ENCODE measurements at places on chromosomes 5 and 9.

- no peak for DNase-seq
Observed at GRCh38 chr5:86862093-86862492, 244.4 kb downstream of the COX7C start.

DNA sequence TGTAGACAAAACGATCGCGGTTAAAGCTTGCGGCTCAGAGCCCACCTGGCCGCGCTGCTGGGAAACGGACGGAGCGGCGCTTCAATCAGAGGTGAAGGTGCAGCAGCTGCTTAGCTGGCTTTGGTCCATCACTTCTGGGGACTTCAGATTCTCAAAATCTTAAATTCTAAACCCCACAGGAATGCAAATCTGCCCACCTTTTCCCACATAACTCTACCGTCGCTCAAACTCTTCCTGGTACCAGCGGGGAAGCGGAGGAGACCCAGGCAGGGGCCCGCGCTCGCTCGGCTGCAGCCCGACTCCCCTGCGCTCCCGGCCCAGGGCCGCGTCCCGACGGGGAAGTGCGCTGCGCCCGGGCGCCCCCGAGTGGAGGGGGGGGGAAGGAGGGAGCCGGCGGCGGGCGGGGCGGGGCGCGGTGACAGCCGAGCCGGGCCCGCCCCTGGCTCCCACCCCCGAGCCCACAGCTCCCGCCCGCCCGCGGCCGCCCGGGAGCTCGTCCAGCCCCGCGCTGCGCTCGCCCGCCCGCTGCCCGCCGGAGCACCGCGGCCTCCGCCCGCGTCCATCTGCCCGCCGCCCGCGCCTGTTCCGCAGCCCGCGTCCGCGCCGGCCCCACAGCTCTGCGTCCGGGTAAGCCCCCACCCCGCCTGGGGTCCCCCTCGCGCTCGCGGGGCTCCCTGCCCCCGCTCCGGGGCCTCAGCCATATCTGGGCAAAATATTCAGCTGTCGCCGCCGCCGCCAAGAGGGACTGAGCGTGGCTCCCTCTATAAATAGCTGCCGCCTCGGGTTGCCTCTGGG is at the start of gene TMOD1:
Gene TMOD1, plus strand, starts transcription at position 490 of the 795 bp plus-strand sequence. CDS start 22,523 bp downstream, outside the sequence.
- no peak for DNase-seq

DNA sequence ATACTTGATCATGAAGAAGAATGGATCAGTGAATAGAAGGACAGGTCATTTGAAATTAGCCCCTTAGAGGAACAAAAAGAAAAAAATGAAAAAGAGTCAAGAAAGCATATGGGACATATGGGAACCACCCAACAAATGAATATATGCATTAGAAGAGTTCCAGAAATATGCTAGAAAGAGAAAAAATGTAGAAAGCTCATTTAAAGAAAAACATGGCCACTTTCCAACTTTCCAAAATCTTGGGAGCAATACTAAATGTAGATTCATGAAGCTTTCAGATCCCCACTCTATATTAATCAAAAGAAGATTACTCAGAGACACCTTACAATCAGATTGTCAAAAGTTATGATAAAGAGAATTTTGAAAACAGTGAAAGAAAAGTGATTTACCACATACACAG is 334.8 kb upstream of the NMUR2 start:
- no peak for DNase-seq

GRCh38 chr9:31520301-31521085 is 864.0 kb upstream of the ACO1 start:
- no peak for DNase-seq

- no peak for DNase-seq
Observed at GRCh38 chr9:107176436-107177151, 106.5 kb upstream of the RAD23B start.

DNA sequence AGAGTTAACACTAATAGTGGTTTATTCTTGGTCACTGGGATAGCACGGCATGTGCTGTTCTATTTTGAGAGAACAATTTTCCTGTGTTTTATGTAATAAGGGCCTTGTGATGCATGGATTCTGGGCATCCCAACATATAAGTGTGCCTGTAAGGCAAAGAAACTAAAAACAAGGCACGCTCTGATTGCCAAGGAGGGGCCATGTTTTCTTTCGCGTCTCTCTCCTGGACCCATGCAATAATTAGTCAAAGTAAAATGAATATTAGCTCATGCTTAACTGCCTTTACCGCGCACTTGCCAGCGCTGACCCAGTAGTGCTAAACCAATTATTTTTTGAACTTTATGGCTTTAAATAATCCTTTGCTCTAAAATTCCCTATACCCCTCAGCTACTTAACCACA is 140.9 kb downstream of the PSAT1 start:
- no peak for DNase-seq

GRCh38 chr5:168064933-168065622 is 226.4 kb upstream of the WWC1 start:
- no peak for DNase-seq

- no peak for DNase-seq
Observed at GRCh38 chr9:82299870-82300269, 311.3 kb downstream of the SPATA31D1 start.

GRCh38 chr5:165712011-165712410 is 2206.6 kb downstream of the MAT2B start:
- DNase-seq = no peak

DNA sequence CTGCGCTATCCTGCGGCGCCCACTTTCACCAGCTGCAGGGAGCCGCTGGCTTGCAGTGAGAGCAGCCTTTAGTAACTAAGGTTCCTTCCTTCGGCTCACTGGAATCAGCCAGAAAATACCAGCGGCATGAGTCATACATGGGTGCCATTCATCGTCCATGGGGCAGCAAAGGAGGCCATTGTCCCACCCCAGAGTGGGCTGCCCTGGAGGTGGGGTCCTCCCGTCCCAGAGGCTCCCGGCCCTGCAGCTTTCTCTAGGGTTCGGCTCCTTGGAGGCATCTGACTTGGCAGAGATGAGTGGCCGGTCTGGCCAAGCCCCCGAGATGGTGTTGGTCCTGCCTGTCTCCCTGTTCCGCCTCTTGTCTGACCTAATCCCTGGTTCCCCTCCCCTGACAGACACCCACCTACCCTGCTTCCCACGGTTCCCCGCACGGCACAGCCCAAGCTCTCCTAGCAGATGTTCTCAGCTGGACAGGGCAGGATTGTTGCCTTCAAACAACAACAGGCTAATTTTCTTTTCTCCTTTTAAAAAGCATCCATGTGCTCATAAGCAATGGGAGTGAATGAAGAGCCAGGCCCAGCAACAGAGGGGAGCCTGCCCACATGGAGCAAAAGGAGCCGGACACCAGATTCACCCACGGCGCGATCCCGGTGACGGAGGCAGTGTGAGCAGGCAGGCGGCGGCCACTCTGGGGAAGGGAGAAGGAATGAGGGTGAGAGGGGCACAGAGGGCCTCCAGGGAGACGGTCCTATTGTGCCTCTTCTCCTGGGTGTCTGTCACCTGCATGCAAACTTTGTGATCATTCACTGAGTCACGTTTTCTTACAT is 97.0 kb upstream of the COL5A1 start:
- no peak for DNase-seq

DNA sequence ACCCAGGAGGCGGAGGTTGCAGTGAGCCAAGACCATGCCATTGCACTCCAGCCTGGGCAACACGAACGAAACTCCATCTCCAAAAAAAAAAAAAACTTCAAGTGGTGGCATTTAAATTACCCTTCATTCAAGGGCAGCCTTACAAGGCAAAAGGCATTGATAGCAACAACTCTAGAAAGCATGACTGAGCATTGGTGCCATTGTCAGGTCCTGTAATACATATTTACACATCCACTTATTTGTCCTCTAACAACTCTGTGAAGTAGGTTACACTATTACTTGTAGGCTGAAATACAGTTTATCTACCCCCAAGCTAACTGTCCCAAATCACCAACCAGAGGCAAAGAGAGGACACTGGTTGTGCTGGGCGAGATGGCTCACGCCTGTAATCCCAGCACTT is 52.7 kb upstream of the LARP1 start:
- DNase-seq = no peak

GRCh38 chr9:94990897-94991561 is 264.5 kb downstream of the AOPEP start:
- no peak for DNase-seq

GRCh38 chr9:32968101-32969011 is 33.1 kb downstream of the APTX start:
- DNase-seq = peak; percentile 17

DNA sequence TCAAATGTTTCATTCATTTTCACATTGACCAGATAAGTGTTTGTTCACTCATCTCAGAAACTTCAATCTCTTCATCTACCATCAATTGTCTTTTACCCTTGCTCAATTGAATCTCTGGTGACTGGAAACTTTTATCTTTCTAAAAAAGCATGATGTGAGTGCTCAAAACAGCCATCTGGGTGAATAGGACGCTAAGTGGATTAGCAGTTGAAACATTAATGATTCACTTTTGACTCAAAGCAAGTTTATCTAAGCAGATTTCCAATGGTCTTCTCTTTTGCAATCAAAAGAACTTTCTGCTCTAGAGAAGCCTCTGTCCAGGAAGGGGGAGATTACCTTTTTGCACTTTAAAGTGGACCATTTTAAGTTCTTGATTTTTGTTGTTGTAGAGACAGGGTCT is 22.2 kb downstream of the KLF4 start:
- no peak for DNase-seq

- no peak for DNase-seq
Observed at GRCh38 chr9:133278161-133279114, 3.4 kb upstream of the ABO start.

All from stimulated activated CD4-positive, alpha-beta T cell treated with anti-CD3 and anti-CD28 coated beads, TNF-alpha, amount 100 ng/mL, for 48 hours (primary cell).